ENCODE measurements at places on chromosomes 12 and 14.

- no peak for DNase-seq
Observed at GRCh38 chr12:128861226-128862016, 8.1 kb downstream of the GLT1D1 start.

GRCh38 chr12:117261247-117261646, 71.0 kb upstream of the FBXO21 start:
- DNase-seq: no peak

GRCh38 chr12:62817556-62818271, 117.2 kb downstream of the PPM1H start:
- no peak for DNase-seq

GRCh38 chr12:125222876-125223275, 157.6 kb downstream of the AACS start:
- DNase-seq: peak; percentile 49

DNA sequence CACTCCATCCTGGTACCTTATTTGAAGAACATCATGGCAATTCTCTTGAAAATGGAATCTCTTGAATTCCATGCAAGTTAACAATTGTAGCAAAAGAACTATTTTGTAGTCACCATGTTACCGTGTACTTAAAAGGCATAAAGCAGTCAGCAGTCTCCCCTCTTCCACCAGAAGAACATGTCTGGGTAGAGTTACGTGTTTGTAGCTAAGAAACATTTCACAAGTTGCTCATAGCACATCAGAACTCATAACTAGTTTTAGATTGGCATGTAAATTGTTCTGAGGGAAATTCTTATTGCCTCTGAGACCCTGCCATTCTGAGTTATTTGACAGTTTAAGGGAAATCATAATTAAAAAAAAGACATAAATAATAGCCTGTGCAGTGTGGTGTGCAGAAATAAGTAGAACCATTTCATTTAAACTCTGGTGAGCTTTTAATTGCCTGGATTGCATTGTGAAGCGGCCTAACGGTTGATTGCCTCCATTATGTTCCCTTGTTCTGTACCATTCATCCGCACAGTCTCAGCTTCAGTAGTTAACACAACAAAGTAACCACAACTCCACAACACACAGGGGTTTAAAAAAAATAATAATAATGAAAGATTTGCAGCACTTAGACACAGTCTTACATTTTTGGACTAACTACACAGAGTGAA, 2.6 kb downstream of the LMO3 start:
- no peak for DNase-seq

- DNase-seq: peak; percentile 17
Observed at GRCh38 chr14:85535991-85536832, 6.3 kb downstream of the FLRT2 start.

DNA sequence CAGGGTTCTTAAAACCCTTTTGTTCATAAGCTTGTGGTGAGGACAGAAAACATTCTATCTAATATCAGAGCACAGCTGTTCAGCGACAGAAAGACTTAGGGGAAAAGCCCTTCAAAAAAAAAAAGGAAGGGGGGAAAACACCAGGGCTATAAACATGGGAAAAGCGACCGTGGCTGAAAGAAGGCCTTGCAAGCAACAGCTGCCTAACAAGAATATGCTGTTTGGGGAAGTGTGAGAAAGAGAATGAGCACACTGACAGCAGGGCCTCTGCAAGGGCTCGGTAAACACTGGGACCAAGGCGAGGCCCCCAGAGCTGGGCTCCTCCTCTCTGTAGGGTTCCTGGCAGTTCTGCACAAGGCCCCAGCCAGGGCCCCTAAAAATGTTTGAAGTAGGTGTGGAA, 27.4 kb upstream of the CCND2 start:
- no peak for DNase-seq

DNA sequence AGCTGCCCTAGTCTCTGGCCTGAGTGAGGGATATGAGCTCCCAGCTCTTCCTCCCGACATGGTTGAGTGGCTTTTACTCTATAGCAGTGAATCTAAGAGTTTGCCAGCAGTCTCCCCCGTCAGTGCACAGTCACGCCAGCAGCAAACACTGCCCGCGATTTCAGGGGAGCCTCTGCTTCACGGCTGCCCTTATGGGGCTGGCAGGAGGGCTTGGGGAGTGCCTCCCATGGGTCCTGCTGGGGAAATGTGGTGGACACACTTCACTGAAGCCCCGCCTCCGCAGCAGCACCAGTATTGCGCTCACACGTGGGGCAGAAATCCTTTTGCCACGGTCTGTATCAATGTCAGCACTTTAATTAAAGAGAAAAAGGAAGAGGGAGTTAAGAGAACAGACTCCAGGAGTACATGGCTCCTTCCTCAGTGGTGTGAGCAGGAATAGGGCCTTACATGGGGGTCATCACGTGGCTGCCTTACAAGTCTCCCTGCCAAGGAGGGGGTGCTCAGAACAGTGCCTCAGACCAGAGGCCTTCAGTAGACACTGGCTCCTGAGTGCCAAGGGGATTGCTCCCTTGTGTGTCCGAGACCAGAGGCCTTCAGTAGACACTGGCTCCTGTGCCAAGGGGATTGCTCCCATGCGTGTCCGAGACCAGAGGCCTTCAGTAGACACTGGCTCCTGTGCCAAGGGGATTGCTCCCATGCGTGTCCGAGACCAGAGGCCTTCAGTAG, 55.7 kb downstream of the SFSWAP start:
- no peak for DNase-seq

DNA sequence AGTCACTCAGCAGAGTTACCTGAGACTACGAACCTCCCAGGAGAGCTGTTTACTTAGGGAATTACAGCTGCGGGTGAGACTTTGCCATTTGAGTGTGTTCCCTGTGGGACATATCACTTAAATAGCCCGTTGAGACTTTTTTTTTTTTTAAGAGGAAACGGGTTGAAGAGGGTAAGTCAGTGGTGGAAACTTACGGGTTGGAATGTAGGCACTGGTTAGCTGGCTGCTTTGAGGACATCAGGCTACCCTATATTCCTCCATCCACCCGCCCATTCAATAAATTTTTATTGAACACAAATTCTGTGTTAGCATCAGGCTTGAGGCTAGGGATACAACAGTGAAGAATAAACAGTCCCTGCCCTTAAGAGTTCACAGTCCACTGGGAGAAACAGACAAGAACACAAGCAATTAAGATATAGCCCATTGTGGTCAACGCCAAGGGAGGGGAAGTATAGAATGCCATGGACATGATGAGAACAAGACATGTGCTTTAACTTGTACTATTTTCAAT, 88.1 kb upstream of the CPSF6 start:
- no peak for DNase-seq

GRCh38 chr12:124109760-124110159, 136.7 kb downstream of the ZNF664 start:
- DNase-seq: peak; percentile 5

All from AML-193 (cell line).